Activated naive CD4-positive, alpha-beta T cell treated with anti-CD3 and anti-CD28 coated beads, Interleukin-2, amount 50 U/mL, for 72 hours (primary cell): ENCODE measurements at places on chromosomes 7 and 10.
A peak's percentile ranks its signal among the peaks of the same experiment; 100 is the strongest.

- peak; percentile 54 for DNase-seq
Measured at GRCh38 chr7:43758822-43759683, 573 bp downstream of the BLVRA start.

GRCh38 chr7:6232534-6232933 lies 39.9 kb downstream of the CYTH3 start:
- no peak for DNase-seq

- no peak for DNase-seq
Measured at GRCh38 chr10:108872854-108873253, 1050.5 kb downstream of the XPNPEP1 start.

DNA sequence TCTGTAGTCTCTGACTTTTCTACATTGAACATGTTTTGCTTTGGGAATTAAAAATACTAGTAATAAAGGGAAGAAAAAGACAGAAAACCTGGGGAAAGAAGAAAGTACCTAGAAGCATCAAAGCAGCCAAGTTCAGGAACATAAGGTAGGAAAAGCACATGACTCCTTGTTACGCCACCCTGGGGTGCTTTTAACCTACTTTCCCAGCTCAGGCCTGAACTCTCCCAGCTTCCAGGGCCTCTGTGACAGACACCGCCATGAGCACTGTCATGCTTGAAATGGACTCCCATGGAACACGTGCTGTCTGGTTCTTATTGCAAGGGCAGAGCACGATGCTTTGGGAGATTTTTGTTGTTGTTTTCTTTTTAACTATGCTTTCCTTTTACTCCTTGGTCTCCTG lies 11.4 kb downstream of the ACTR1A start:
- DNase-seq = no peak

DNA sequence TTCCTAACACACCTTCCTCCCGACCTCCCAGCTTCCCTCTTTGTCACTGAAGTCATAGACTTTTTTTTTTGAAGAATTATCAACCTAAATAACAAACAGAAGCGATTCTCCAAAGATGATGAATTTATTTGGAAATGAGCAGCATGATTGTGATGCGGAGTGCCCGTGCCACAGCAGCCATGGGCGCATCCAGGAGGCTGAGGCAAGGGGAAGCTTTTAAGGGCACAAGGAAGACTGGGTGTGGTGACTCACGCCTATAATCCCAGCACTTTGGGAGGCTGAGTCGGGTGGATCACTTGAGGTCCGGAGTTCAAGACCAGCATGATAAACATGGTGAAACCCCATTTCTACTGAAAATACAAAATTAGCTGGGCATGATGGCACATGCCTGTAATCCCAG lies 16.2 kb upstream of the GIMAP8 start:
- DNase-seq = no peak
